Upper lobe of left lung (tissue), 6 donors: ENCODE measurements at places on chromosomes 16 and 17.

DNA sequence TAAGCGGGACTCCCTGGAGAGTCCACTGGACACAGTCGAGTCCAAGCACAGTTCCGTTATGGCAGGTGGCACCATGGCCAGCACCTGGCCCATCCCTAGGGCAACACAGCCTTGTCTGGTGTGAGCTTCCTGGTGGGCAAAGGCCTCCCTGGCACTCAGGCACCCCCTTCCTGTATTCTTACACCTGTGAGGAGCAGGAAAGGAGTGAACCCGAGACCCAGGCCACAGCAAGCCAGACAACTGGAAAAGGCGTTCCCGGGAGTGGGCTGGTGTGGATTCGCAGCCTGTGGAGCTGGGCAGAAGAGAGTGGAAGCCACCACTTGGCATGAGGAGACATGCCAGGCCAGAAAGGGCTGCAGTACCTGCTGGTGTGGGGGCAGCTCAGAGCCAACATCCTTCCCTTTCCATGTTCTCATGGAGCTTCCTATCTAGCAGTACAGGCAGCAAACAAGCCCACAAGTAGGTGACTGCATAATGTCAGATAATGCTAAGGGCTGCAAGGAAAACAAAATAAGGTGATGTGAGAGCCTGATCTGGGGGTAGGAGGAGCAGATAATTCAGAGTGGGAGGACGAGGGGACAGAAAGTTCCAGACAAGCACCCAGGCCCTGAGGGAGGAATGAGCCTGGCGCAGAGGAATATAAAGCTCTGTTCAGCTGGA lies 87.0 kb downstream of the GNAO1 start:
- peak; percentile 19 for DNase-seq

- DNase-seq = no peak
Observed at GRCh38 chr16:85378145-85379040, 234.7 kb upstream of the GSE1 start.

DNA sequence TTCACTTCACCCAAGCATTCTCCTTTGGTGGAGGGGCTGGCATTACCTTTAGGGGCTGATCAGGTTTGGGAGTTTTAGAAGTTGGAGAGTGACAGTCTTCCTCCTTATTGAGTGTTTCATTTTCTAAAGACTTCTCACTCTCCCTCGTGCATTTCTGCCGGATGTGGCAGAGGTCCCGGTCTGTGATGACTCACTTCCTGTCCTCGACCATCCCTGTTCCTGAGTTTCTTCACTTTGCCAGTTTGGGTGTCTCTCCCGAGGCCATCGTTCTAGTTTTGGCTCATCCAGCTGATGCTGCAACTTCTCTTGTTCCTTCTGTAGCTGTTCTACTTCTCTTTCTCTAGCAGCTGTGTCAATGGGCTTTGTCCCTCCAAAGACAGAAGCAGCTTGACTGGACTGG lies 104.3 kb downstream of the PHKB start:
- DNase-seq = peak; percentile 67

DNA sequence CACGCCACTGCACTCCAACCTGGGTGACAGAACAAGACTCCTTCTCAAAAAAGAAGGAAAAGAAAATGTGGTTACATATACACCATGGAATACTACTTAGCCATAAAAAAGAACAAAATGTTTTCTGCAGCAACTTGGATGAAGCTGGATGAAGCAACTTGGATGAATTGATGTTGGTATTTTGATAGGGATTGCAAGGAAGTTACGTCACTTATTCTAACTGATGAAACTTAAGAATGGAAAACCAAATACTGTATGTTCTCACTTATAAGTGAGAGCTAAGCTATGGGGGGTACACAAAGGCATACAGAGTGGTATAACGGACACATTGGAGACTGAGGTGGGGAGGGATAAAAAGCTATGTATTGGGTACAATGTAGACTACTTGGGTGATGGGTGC lies 17.5 kb downstream of the PLA2G10 start:
- no peak for DNase-seq

GRCh38 chr17:53134548-53134947 lies 688.2 kb upstream of the KIF2B start:
- DNase-seq = no peak

- no peak for DNase-seq
Observed at GRCh38 chr16:48574140-48574539, 35.8 kb downstream of the N4BP1 start.

- no peak for DNase-seq
Observed at GRCh38 chr17:5877948-5878347, 192.2 kb upstream of the WSCD1 start.

DNA sequence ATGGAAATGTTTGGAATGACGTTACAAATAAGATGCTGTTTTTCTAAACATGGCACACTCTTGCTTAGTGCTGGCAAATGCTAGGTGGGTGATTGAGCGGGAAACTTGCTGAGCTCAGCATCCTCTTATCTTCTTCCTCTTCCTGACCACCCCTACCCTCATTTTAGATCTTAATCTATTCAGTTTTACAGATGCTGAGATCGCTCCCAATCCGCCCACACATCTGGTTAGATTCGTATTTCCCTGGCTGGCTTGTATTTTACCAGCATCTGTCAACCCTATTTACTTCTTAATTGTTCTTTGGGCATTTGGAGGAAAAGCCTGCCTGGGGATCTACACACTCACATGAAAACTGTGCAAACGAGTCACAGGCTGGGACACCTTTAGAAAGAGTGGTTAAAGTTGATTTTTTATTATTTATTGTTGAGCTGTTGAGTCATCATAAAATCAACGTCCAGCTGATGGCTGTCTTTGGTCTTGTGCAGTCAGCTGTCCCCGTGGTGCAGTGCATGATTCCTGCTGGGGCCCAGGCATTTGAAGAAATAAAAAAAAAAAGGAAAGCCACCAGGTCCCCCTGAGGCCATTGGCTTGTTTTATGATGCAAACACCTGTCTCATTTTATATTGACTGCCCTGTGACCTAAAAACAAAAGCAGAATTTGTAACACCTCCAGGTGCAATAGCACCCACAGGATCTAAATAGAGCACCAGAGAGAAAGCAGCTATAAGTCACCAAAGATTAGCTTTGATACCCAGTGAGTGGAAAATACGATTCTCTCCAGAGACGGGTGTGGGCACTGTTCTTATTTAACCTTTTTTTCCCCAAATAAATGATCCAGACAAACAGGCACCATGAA lies 258.6 kb downstream of the HS3ST3B1 start:
- no peak for DNase-seq

- no peak for DNase-seq
Observed at GRCh38 chr17:82003411-82004381, 19.0 kb downstream of the CENPX start.

DNA sequence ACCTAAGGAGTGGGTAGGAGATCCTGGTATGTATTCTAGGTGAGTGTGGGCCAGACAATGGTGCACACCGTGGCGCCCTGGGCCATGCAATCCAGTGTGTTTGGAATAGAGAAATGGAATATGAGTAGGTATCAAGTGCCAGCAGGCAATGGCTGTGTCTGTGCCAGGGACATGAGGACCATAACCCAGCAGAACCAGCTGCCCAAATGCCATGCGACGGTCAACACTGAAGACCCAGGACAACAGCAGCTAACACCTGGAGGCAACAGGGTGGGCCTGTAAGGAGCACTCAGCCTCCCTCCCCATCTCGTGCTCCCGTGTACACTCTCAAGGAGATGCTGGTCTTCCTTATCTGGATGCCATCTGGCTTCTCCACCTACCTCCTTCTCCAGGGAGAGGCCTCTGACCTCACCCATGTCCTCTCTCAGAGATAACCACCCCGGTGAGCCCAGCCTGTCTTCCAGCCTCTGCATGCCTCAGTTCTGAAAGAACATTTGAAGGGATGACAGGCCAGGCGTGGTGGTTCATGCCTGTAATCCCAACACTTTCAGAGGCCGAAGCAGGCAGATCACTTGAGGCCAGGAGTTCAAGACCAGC lies 750 bp upstream of the GSDMB start:
- no peak for DNase-seq

GRCh38 chr17:83105512-83105911 lies 26.1 kb downstream of the METRNL start:
- peak; percentile 36 for DNase-seq

- DNase-seq = peak; percentile 92
Observed at GRCh38 chr17:64780096-64781013, 118.2 kb upstream of the SMURF2 start.

GRCh38 chr17:55172612-55173011 lies 92.1 kb upstream of the HLF start:
- DNase-seq = no peak

DNA sequence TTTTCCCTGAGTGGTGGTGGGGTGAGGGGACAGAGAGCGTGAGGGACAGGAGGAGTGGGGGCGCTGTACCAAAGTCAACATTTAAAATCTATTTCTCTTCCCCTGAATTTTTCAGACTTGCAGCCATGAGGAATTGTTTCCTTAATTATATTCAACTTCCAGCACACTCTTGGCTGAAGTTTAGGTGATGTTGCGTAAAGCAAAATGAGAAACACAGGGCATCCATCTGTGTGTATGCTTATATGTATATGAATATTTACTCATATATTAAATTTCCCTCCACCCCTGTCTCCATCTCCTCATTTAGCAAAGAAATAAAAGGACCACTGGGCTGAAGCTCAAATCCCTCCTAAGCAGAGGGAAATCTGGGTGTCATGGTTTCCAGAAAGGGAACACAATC lies 218.1 kb downstream of the XYLT1 start:
- no peak for DNase-seq

DNA sequence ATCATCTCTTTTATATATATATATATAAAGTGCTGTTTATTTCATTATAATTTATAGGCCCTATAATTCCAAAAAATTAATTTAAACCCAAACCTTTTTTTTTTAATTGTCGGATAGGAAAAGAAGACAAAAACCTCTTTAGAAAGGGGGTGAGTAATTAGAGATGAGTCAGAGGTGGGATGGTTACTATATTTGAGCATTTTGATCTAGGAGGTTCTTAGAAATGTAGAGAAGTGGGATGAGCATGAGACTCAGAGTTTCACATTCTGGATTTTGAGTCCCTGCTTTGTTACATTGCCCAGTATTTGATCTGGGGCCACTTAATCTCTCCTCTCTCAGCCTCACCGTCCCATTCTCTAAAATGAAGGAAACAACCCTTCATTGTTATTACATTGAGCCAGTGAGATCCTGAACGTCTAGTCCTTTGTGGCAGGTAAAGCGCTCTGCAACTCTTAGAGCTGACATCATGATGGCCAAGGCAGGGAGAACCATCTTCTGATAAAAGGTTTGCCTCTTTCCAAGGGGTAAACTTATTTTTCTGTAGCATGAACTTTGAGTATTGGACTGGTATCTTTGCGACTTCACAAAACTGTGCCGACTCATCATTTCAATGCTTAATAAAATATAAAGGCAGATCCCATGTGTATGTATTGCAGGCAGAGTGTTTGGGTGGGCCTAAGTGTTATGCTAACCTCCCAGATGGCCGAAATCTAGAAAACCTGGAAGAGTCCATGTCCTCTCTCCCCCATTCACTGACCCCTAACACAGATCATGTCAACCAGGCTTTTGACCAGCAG lies 21.3 kb downstream of the HS3ST3B1 start:
- no peak for DNase-seq

- no peak for DNase-seq
Observed at GRCh38 chr16:66662445-66663194, 33.9 kb downstream of the CMTM4 start.

DNA sequence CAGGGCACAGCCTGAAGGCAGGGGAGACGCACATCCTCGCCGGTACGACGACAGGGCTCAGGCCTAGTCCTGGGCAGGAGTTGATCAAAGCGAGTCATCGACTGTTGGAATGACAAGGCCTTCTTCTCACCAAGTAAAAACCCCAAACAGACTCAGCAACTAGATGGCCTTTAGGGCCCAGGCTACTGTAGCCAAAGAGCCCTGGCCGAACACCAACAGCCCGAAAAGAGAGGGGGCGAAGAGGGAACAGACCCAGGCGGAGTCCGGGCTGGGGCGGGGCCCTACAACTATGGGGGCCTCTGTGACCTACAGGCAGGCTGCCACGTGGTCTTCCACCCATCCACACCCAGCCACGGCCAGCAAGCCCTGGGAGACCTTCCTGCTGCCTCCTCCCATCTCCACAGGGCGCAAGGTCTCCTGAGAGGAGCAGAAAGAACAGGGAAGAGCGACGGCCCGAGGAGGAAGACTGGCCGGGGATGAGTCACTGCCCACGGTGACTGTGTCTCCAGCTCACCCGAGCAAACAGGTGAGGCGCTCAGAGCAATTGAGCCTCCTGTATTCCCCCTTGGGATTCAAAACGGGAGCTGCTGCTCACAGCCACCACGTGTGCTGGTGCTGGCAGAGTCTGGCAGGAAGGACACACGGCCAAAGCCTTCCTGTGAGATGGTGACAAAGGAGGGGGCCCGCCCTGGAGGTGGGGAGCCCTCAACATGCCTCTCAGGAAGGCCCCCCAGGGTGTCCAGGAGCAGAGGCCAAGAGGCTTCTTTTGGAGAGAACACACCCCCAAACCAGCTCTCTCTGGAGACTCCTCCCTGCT lies 17.7 kb downstream of the SLC16A3 start:
- DNase-seq = peak; percentile 74

DNA sequence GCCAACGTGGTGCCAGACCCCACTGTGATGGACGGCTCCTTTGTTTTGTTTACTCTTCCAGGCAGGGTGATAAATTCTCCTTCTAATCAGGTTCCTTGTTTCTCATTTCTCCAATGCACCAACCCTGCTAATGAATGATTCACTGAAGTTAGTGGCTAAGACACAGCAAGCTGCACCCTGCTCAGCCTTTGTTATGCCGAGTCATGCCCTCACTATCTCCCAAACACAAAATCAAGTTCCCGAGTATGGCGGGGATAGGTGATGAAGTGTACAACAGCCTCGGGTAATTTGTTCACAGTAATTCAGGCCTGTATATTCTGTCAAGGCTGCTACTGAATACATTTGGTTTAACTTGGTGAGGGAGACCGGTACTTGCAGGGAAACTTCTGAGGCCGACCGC lies 83.8 kb upstream of the HS3ST4 start:
- no peak for DNase-seq

DNA sequence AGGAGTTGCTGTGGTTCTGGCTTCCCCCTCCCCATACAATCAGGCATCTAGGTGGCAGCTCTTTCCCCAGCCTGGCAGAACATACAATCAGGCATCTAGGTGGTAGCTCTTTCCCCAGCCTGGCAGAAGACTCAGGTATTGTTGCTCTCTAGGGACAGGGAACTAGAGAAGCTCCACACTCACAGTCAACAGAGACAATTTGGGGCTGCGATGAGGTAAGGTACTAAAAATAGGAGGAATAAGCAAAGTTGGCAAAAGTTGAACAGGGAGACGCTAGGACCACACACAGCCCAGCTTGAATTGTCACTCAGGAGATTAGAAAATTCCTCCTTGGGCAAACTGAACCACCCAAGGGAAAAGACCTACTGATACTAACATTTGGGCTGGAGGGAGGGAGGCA lies 315.5 kb upstream of the CDH5 start:
- no peak for DNase-seq

GRCh38 chr17:80871341-80871740 lies 120.3 kb upstream of the CHMP6 start:
- no peak for DNase-seq
